ENCODE measurements at places on chromosomes 5 and 9.

- DNase-seq: no peak
These were observed 23.8 kb downstream of the SLC9A3 start for GRCh38 chr5:500491-500890.

GRCh38 chr9:136685790-136686533 lies 1.3 kb downstream of the AGPAT2 start:
- DNase-seq: no peak

GRCh38 chr9:109935406-109936087 lies 155.5 kb downstream of the PALM2AKAP2 start:
- DNase-seq: no peak

DNA sequence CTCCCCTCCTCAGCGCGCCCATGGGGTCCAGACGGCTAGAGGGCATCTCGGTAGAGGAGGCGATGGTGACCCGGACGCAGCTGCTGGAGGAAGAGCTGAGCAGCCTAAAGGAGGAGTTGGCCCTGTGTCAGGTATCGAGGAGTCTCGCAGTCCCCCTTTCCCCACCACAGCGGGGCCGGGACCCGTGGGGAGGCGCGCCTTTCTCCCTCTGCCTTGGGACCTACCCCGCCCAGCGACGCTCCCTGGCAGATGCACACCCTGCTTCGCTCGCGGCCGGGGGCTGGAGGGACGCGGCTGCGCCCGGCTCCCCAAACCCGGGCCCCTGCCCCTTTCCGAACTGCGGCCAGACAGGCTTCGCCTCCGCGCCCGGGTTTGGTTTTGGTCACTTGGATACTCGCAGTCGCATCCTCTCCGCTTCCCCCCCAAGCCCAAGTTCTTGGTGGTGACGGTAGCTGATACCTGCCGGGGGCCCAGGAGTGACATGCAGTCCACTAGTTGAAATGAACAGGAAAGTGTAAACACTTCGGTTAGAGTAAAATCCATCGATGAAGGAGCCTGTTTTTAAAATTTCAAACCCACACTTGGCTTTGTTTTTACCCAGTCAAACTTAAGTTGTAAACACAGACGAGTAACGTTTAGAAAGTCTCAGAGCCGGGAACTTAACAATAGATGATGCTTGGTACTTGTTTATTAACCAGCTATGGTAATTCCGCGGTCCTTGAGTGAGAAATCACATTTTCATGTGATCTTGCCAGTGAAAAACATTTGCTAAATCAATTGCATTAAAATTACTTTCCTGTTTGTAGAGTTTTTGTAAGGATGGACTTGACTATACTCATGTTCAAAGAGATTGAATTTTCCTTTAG lies 688 bp downstream of the CNTLN start:
- DNase-seq: peak; percentile 21

- DNase-seq: no peak
These were observed 46.7 kb upstream of the RIOK2 start for GRCh38 chr5:97229688-97230285.
